Midbrain (tissue), 1 donor: ENCODE measurements at places on chromosomes 12 and 14.

DNA sequence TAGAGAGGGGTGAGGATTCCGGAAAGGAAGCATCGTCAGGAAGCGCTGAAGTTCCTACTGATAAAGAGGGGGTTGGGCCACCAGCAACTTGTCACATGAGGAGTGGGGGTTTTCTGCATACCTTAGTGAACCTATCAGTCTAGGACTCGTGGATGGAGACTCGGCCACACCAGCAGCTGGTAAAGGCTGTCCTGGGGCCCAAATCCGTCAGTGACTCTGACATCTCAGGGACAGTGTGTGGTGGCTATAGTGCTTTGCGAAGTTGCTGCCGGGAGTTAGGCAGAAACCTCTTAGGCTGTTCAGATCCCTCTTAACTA, 16.4 kb downstream of the RNASE2 start:
- no peak for DNase-seq

GRCh38 chr12:12334367-12335040, 15.5 kb downstream of the MANSC1 start:
- DNase-seq = peak; percentile 60

- DNase-seq = no peak
Observed at GRCh38 chr12:42589465-42590329, at the start of gene PRICKLE1. TSS of gene PRICKLE1 (minus strand) at chr12:42589746. CDS start at chr12:42472516, 117,230 bp downstream.

- no peak for DNase-seq
Observed at GRCh38 chr14:71523630-71524319, 408.5 kb upstream of the RGS6 start.

GRCh38 chr12:65602610-65603295, 221.5 kb upstream of the HMGA2 start:
- DNase-seq = peak; percentile 61

- DNase-seq = peak; percentile 40
Observed at GRCh38 chr14:21098076-21098891, at the start of gene ZNF219. TSS of gene ZNF219 (minus strand) at chr14:21098655. CDS start at chr14:21093591, 5,064 bp downstream.
